Breast epithelium (tissue), 4 donors: ENCODE measurements at places on chromosomes 12 and 14.

DNA sequence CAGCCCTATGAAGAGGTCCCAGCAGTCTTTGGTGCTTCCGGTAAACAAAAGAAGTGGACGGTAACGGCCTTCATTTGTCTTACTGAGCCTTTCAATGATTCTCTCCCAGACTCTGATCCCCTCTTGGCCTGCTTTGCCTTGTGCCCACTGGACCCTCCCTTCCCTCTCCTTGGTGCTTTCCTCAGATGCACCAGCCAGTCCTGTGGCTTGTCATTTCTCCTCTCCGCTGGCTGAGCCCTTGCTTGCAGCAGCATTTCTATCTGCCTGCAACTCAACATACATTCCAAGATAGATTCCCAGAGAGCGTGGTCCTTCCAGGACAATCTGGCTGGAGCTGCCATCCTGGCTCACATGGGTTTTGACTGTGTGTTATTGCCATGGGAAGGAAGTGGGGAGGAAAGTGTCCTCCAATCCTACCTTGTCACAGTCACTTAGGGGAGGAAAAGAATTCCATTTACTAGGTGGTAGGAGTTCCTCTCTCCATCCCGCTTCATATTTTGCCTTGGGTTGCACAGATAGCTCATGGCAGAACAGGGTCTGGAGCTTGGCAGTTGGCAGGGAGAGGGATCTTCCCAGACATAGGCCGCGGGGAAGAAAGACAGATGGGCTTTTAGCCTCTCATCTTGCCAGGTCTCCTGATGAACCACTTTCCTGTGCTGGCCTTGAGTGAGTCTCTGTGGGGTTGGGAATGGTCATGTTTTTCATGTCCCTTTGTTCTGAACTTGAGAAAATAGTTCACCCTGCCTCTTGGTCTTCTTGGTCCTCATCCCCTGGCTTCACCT, 92.8 kb upstream of the KCNA1 start:
- no peaks in the 10 kb centered on the region for H3K4me1 ChIP-seq
- H3K27ac ChIP-seq: no peak overlapping the region
- no peak for DNase-seq
- H3K4me3 ChIP-seq: no peak overlapping the region

DNA sequence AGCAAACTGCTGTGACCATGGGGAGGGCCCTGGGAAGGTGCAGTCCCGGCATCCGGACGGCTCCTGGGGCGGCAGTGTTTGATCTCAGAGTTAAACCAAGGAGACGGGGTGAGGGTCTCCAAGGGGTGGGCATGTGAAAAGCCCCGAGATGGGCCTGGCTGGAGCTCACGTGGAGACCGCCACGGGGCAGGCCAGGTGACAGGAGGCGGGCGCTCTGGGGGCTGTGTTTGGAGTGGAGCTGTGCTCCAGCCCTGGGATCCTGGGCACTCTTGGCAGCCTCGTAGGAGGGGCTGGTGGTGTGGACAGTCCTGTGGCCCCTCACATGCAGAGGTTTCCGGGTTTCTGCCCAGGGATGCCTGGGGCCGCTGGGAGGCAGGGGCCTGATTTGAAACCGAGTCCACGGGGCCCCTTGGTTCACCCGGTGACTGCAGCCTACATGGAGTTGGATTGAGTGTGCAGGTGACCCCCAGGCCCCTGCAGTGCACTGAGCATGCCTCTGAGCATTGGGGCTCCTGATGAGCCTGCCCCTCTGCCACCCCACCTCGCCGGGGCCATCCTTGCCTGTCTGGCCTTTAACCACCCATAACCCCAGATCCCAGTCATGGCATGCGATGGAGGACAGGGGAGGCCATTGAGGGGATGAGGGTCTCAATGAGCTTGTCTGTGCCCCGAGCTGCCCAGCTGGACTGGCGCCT, 8.4 kb downstream of the KIF26A start:
- no peak overlapping the region for H3K4me3 ChIP-seq
- H3K36me3 ChIP-seq: no peaks in the 10 kb centered on the region
- no peak for DNase-seq
- no peaks in the 10 kb centered on the region for H3K27me3 ChIP-seq
- H3K4me1 ChIP-seq: no peaks in the 10 kb centered on the region

DNA sequence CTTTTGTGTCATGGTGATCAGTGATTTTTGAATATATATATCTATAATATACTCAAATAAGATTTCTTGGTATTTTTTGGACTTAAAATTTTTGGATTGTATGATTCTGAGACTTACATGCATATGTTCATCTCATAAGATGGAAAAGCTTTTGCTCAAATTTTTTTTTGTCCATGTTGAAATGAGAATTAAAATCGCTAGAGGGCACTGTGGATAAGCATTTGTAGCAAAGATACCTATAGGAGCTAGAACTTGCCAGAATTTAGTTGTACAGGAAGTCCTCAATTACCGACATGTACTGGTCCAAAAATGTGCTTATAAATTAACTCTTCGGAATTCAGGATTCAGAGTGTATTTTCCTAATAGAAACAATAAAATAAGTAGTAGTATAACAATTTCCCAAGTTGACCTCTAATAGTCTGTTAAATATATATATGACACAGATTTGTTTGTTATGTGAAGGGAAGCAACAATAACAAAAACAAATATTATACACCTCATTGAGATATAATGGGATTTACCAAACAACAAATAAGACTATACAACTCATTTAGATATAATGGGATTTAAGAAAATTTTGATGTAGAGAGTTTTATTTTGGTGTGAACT, 179.6 kb downstream of the TMEM117 start:
- no peak overlapping the region for H3K4me3 ChIP-seq
- no peak overlapping the region for H3K27ac ChIP-seq
- H3K36me3 ChIP-seq: no peaks in the 10 kb centered on the region
- no peaks in the 10 kb centered on the region for H3K4me1 ChIP-seq
- no peak for DNase-seq

DNA sequence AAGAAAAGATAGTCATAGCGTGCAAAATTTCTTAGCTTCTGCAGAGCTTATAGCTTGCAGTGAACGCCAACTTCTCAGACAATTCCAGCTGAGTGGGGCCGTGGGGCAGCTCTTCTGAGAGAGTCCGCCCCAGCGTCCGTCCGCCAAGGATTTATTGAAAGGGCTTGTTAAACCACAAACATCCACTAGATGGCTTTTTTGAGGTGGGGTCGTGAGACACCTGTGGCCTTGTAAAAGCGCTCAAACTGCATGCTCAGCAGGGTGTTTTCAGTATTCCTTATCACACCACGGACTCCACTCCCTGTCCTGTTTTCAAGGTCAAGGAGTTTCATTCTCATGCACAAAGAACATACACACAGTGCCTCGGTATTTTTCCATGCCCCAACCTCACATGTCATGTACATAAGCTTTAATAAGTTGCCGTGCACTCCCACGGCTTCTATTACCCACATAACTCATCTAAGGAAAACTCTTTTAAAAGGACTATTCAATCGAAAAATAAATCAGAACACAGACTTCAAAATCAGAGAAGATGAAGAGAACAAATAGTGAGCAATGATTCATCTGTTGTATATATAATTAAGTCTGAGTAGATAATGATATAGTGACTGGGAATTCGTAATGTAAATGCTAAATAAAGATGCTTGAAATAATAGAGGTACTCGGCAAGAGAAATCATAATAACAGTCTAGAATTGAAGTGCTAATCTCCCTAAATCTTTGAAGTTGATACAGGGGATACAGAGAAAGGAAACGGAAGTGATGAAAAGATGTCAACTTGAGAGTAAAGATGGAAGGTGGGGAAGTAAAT, 46.7 kb downstream of the WBP11 start:
- DNase-seq: no peak
- H3K4me1 ChIP-seq: no peaks in the 10 kb centered on the region
- H3K36me3 ChIP-seq: no peaks in the 10 kb centered on the region
- H3K4me3 ChIP-seq: no peak overlapping the region

GRCh38 chr14:65357113-65357512, 55.4 kb upstream of the FUT8 start:
- no peaks in the 10 kb centered on the region for H3K4me1 ChIP-seq
- H3K27ac ChIP-seq: no peak overlapping the region
- DNase-seq: no peak

DNA sequence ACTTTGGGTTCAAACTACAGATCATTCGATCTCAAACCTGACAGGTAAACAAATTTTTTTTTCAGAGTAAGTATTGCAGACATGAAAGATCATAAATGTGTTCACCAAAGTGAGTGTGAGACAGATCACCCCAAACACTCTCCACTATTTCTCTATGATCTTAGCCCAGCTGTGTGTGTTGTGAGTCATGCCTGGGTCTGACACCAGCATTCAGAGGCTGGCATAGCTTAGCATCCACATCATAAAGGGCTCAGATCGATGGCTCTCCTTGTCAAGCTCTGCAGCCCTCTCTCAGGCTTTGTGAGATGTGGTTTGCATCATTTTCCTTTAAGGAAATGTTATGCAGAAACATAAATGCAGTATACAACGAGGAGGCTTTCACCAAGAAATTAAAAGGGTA, 164.9 kb downstream of the ETV6 start:
- peak overlapping the region; percentile 57 for H3K27ac ChIP-seq
- no peaks in the 10 kb centered on the region for H3K27me3 ChIP-seq
- H3K36me3 ChIP-seq: no peaks in the 10 kb centered on the region
- no peak for DNase-seq
- H3K4me1 ChIP-seq: no peaks in the 10 kb centered on the region

GRCh38 chr12:124939079-124939420, 24.6 kb upstream of the UBC start:
- peak overlapping the region; percentile 75 for H3K4me3 ChIP-seq
- H3K36me3 ChIP-seq: no peaks in the 10 kb centered on the region
- no peaks in the 10 kb centered on the region for H3K27me3 ChIP-seq

GRCh38 chr14:102902086-102902485, 20.4 kb upstream of the AMN start:
- DNase-seq: no peak
- no peaks in the 10 kb centered on the region for H3K27me3 ChIP-seq
- H3K27ac ChIP-seq: no peak overlapping the region
- no peak overlapping the region for H3K4me3 ChIP-seq

GRCh38 chr14:23284654-23285529, 1.0 kb downstream of the HOMEZ start:
- H3K27me3 ChIP-seq: no peaks in the 10 kb centered on the region
- no peaks in the 10 kb centered on the region for H3K4me1 ChIP-seq
- H3K4me3 ChIP-seq: peak overlapping the region; percentile 92
- no peaks in the 10 kb centered on the region for H3K36me3 ChIP-seq
- no peak for DNase-seq

DNA sequence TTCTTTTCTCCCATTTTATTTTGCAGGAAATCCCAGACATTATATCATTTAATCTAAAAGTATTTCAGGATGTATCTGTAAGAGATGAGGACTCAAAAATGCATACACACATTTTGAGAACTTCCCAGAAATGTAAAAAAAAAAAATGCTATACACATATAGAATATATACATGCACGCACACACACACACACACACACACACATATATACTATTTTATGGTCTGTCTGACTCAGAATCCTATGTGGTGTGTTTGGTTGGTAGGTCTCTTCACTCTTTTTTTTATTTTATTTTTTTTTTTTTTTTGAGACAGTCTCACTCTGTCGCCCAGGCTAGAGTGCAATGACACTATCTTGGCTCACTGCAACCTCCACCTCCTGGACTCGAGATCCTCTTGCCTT, 65.5 kb downstream of the FBXO34 start:
- H3K4me1 ChIP-seq: peaks cover 8% of the 10 kb centered on the region
- H3K36me3 ChIP-seq: no peaks in the 10 kb centered on the region
- no peak overlapping the region for H3K27ac ChIP-seq

GRCh38 chr14:73777420-73777819, 63.2 kb upstream of the PNMA1 start:
- H3K27me3 ChIP-seq: no peaks in the 10 kb centered on the region
- no peak overlapping the region for H3K4me3 ChIP-seq
- peaks cover under 1% of the 10 kb centered on the region for H3K4me1 ChIP-seq
- H3K36me3 ChIP-seq: no peaks in the 10 kb centered on the region

DNA sequence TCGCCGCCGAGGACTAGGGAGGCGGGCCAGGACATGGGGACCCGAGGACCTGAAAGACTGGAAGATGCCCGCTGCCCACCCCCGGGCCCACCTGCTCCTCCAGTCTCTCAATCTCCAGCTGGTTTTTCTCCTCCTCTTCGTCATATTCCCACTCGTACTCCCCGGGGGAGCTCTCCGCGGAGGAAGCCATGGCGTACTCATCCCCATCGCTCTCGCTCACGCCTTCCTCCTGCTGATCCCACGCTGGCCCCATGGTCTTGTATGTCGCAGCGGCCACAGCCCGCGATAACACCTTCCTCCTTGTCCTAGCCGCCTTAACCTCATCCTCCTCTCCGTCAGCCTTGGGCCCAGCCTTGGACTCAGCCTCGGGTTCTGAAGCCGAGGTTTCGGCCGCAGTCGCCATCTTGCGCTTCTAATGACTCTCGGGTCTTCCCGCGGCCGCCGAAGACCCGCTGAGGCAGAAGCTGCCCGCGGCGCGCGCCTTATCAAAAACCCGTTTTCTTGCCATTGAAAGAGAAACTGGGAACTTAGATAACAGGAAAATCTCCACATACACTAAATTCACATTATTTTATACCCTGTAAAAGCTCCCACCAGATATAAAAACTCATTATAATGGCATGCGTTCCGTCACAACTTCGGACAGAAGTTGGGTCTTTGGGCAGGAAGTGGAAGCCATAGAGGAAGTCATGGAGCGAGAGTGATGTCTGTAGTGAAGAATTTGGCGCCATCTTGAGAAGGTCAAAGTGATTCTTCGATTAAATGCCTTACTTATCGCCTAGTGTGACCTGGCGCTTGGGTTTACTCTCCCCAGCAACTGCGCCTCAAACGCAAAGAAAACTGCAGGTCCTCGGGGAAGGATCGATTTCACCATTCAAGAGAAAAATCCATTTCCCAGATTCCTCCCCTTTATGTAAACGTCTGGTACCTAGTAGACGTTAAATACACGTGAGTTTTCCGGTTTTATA, at the start of gene SART3:
SART3 (minus strand) TSS at position 422 of the 968 bp plus-strand sequence; CDS start at position 403, 19 bp downstream.
- H3K36me3 ChIP-seq: no peaks in the 10 kb centered on the region
- H3K4me1 ChIP-seq: peaks cover 6% of the 10 kb centered on the region
- peak; percentile 67 for DNase-seq
- no peaks in the 10 kb centered on the region for H3K27me3 ChIP-seq
- H3K27ac ChIP-seq: peak within 1 kb of the TSS; percentile 91

GRCh38 chr14:36619131-36619530, 36.7 kb upstream of the NKX2-8 start:
- H3K4me1 ChIP-seq: no peaks in the 10 kb centered on the region
- DNase-seq: no peak
- no peaks in the 10 kb centered on the region for H3K36me3 ChIP-seq
- H3K27me3 ChIP-seq: no peaks in the 10 kb centered on the region
- H3K4me3 ChIP-seq: no peak overlapping the region
- H3K27ac ChIP-seq: no peak overlapping the region

GRCh38 chr14:23861666-23862065, 91.9 kb upstream of the DHRS4 start:
- H3K4me1 ChIP-seq: no peaks in the 10 kb centered on the region
- H3K27me3 ChIP-seq: no peaks in the 10 kb centered on the region
- no peak overlapping the region for H3K27ac ChIP-seq
- DNase-seq: no peak

- no peak for DNase-seq
- H3K27me3 ChIP-seq: no peaks in the 10 kb centered on the region
- H3K36me3 ChIP-seq: no peaks in the 10 kb centered on the region
- H3K27ac ChIP-seq: no peak overlapping the region
- no peaks in the 10 kb centered on the region for H3K4me1 ChIP-seq
Measured at GRCh38 chr14:61125867-61126572, 145.0 kb downstream of the SLC38A6 start.

GRCh38 chr12:112936927-112937326, 1.3 kb upstream of the OAS3 start:
- no peaks in the 10 kb centered on the region for H3K27me3 ChIP-seq
- H3K27ac ChIP-seq: peak overlapping the region; percentile 77
- no peak for DNase-seq
- H3K4me1 ChIP-seq: no peaks in the 10 kb centered on the region
- no peaks in the 10 kb centered on the region for H3K36me3 ChIP-seq
- H3K4me3 ChIP-seq: no peak overlapping the region
